ENCODE measurements at places on chromosomes 4 and X.
A peak's percentile ranks its signal among the peaks of the same experiment; 100 is the strongest.

DNA sequence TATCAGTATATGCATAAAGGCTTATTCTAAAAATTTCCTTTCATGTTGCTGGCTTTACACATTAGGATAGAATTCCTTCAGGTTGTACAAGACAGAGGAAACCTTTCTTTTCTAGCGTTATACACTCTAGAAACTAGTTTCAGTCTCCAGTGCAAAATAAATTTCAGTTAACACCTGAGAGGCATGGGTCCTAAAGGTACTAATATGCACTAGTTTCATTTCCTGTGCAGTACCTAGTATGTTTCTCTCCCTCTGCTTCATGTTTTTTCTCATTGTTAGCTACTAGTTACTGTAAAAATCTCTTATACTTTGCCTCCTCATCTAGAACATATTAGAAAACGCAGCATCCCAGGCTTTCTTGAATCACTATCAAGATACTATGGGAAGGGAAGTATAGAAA, 54.0 kb downstream of the SNX25 start:
- DNase-seq, result no peak

GRCh38 chr4:181646864-181647263, 596.3 kb upstream of the TENM3 start:
- no peak for DNase-seq

- no peak for DNase-seq
Observed at GRCh38 chrX:103817502-103817901, 14.6 kb downstream of the RAB9B start.

DNA sequence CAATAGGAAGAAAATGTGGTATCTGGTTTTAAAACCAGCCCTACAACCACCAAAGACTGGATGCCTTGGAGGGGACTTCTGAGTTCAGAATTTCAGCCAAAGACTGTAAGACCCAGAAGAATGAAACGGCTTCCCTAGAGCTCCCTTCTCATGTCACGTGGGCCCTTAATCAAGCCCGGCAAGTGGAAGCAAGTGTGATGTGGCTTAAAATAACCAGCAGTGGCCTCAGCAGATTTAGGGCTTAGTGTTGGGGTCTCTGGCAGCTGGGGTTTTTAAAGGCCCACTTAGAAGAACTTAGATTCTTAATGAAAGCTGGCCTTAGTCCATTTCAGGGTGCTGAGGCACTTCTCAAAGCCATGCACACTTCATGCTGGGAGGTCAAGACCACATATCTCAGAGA, 111.2 kb upstream of the TBC1D9 start:
- DNase-seq, result no peak

DNA sequence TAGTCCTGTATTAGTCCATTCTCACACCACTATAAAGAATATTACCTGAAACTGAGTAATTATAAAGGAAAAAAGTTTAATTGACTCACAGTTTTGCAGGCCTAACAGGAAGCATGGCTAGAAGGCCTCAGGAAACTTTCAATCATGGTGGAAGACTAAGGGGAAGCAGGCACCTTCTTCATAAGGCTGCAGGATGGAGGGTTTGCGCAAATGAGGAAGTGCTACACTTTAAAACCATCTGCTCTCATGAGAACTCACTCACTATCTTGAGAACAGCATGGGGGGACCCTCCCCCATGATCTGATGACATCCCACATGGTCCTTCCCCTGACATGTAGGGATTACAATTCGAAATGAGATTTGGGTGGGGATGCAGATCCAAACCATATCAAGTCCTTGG, 12.1 kb upstream of the MAGEA11 start:
- DNase-seq, result no peak

DNA sequence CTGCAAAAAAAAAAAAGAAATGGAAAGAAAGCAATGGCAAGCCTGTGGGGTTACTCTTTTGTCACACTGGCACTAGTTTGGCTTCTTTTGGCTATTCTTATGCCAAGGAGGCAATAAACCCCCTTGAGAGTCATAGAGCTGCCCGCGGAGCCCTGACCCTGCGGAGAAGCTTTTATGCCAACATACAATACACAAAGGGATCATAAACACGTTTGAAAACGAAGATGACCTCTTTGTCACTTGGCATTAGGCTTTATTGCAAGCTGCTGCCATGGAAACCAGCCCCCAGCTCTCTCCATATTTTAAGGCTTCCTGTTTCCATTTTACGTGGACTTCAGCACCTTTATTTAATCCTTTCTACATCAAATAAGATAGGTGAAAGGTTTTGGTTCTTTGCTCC, 7.6 kb downstream of the NEUROG2 start:
- DNase-seq, result no peak

DNA sequence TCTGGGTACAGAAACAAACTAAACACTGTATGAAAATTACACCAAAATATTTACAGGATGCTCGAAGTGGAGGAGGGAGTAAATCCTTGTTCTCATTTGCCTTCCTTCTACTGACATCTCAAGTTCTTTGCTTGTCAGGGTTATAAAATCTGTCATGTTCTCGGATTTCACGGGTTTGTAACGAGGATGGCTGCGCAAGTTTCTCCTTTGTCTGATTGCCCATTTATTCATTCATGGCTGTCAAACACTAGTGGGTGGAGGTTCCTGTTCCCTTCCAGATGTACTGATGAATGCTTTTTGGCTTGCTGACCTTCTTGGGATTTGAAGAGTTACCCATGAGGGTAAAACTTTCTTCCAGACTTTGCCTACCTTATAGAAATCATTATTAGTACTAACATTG, 206.9 kb downstream of the SPCS3 start:
- no peak for DNase-seq

GRCh38 chr4:106530821-106531220, 162.2 kb upstream of the GIMD1 start:
- DNase-seq, result no peak

DNA sequence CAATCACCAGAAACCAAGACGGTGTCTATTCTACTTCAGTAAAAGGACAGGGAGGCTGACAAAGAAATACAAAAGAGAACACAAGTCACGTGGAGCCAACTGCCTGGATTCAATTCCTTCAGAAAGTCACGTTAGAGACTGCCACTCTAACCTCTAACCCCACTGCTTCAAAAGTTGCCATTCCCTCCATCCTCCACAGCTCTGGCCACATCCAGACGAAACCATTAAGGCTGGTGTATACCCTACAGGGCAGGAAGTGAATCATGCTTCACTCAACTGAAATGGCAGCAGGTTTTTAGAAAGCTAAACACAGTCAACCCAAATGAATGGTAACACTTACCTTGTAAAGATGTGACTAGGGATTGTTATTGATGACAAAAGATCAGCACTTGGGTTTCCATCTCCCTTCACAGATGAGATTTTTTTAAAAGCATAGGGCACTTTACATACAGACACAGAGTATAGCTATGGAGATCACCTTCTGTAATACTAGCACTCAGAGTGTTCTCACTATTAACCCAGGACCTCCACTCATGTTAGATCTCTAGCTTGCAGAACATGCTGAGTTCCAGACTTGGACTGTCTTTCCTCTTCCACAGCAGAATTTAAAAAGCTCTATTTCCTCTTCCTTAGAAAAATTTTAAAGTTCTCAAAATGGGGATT, 37.4 kb downstream of the MAML3 start:
- no peak for DNase-seq

DNA sequence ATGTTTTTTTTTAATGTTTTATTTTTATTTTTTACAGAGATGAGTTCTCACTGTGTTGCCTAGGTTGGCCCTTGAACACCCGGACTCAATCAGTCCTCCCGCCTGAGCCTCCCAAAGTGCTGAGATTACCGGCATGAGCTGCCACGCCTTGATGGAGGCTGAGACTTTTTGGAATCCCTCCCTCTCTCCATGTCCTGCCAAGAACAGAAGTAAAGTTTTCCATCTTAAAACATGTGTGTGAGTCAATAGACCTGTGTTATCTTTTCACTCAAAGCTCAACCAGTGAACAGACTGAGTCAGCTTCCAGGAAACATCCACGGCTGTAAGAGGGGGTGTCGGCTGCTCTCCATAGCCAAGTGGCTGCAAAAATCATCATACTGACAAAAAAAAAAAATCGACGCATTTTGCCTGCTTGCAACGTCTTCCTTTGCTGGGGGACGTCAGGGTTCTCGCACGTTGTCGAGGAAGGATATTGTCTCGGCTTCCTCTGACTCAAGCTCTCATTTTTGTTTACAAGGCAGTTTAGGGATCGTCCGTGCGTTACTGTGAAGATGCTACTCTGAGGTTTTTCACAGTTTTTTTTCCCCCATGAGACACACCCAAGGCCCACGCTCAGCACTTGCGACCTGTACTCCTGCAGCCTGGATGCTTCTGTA, 10.0 kb upstream of the ASMTL start:
- peak; percentile 62 for DNase-seq

DNA sequence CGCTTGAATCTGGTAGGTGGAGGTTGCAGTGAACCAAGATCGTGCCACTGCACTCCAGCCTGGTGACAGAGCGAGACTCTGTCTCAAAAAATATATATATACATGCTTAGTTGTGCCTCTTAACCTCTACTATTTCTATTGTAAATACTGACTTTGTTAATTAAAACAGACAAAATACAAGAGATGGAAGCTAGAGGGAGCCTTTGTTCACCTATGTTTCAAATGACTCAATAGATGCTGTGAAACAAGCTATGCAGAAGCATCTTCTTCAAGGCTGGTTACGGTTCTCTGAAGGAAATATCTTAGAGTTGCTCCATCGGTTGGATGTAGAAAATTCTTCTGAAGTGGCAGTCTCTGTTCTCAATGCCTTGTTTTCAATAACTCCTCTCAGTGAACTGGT, 6.2 kb downstream of the NCAPG start:
- no peak for DNase-seq

- no peak for DNase-seq
Observed at GRCh38 chrX:34826964-34827363, 115.6 kb upstream of the FAM47B start.

Measured in activated T-cell treated with anti-CD3 and anti-CD28 coated beads, Interleukin-2, amount 50 U/mL, for 4 hours (primary cell).